ENCODE measurements at places on chromosomes 3 and 15. TPM values are rescaled to one million over a fixed set of nuclear protein-coding genes. Genes with fewer than 3 reads are reported as not detected.

- DNase-seq = no peak
Measured at GRCh38 chr3:175310046-175310445, 450.9 kb downstream of the NAALADL2 start.

DNA sequence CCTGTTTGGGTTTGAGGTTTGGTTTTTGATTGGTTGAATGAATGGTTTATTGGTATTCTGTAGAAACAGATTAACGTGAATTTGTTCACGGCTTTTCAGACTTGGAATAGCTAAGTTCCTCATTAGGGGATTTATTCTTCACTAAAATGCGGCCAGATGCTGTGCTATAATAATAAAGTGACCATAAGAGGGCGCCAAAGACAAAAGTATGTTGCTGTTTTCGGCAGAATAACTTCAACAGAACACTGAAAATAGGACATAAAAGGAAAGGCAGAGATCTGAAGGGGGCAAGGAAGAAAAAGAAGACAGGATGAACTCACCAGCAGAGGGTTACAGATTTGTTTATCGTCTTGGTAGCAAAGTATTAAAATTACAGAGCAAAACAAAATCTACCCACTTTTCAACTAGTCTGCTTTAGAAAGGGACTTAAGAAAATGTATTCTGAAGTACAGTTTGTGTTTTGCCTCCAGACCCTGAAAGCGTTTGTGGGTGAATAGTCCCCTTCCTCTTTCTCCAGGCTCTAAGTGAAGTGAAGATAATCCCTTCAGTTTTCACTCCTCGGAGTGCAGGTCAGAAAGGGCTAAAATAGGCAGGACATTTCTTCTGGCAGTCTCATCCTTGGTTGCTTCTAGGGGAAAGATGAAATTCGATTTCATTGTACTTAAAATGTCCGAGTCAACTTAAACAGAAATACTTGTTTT is 147.6 kb downstream of the IL20RB start:
- peak; percentile 89 for DNase-seq

KIF7 gene
- 10.5 TPM for polyA plus RNA-seq

GMPS gene
- polyA plus RNA-seq = 50.7 TPM

DNA sequence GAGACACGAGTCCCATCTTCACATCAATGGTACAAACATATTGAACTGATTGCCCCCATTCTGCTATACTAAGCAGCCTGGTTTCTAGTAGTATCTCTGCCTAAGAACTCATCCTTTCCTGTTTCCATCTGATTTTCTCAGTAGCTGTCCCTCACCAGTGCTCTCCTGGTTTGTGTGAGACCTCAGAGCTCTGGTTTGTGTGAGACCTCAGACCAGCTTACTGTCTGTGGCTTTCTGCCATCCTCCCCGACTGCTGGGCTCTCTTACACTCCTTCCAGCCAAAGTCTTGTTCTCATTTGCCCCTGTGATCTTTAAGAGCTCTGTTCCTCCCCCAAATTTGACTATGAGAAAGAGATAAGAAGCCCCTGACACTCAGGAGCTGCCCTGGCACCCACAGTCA is 41.1 kb upstream of the NEDD4 start:
- no peak for DNase-seq

DNA sequence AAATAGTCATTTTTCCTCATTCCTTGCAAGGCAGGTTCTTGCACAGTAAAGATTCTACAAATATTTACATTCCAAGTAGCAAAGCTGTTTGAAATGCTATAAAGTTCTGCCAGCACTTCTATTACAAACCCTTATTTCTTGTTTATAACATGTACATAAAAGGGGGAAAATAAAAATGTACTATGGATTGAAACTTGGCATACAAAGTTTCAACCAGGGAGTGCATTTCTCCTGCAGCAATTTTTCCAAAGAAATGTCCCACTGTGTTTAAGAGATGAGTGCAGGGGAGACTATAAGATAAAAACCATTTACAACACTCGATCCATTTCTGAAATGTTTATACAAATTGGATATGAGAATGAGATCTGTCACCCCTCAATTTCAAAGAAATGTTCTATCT is 3.3 kb downstream of the CNTN3 start:
- DNase-seq = no peak

DNA sequence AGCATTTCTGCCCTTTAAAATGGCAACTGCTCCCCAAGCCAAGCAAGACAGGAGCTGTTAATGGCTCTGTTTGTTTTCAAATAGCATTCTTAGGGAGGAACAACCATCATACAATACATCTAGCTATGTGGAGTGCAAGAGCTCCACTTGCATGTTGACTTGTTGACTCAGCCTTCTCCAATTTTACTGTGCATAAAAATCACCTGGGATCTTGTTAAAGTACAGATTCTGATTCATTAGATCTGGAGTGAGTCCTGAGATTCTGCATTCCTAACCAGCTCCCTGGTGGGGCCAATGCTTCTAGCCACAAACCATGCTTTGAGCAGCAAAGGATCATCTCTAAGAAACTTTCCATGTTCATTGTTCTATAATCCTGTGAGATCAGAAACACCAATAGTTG is 171.4 kb downstream of the THRB start:
- no peak for DNase-seq

DNA sequence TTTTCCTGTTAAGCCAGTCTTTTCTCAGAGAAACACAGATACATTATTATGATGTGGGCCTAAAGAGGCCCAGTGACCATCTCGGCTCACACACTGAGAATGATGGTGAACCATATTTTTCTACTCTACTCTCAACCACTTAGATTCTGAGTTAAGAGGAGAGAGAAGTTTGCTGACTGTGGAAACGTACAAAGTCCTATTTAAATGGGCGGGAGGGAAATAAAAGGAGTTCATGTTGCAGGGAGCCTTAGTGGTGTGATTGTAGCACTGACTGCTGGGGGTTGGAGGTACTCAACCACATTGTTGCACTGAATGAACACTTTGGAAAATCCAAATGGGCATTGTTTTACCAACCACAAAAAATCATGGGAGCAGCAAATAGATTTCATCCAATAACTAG is 51.0 kb downstream of the ATP8B4 start:
- DNase-seq = no peak

DNA sequence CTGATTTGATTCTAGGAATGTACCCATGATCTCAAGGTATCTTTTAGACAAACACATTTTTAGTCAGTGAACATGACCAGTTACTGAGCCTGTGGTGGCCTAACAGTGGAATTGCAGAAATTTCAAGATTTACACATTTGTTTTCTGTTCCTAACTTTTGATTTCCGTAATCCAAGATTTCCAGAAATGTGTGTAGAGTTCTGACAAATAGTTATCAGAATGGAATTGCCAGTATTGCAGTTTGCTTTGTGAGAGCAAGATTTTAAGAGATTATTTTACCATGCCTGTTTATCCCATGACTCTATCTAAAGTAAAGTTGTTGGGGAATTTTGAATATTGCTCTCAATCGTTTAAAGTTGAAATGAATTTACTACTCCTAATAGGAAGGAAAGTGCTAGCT is 11.7 kb upstream of the UTS2B start:
- no peak for DNase-seq

GOLGA8K gene
- polyA plus RNA-seq = 2.7 TPM

GRCh38 chr15:57091636-57092035 is 173.2 kb downstream of the TCF12 start:
- DNase-seq = no peak

NMNAT3 gene
- polyA plus RNA-seq = 4.3 TPM

GRCh38 chr15:38252481-38253350 is at the start of gene SPRED1:
Gene SPRED1 (plus strand): TSS chr15:38252836. CDS start chr15:38253186, 350 bp downstream.
- no peak for DNase-seq

Data from muscle of back (tissue), 13 donors.